ENCODE measurements at places on chromosomes 3 and 15.

DNA sequence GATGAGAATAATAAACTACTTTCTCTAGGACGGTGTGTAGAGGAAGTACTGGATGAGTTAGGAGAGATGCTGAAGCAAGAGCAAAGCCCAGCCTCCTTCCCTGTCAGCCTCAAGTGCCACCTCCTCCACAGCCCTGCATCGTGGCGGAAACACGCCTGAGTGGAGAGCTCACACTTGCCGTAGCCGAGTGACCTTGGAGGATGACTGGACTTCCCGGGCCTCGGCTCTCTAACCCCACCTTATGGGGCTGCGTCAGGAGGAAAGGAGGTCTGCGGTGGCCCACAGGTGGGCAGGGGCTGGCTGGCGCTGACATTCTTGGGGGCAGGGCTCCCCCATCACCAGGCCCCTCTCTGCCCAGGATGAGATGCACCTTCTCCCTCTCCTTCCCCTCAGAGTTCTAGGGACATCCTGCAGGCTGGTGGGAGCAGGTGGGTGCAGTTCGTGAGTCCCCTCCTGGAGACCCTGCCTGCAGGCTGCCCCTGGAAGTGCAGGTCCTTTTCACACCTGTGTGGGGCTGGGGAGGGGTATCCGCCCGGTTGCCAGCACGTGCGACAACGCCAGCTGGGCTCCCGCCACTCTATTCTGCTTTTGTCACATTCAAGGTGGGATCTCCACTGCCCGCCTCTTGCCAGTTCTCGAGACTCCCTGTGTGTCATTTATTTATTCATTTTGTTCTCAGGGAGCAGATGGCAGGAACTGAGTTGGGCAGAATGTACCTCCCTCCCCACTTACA is 175.2 kb downstream of the MEGF11 start:
- DNase-seq, result no peak

GRCh38 chr15:37289109-37289765 is 188.9 kb upstream of the MEIS2 start:
- no peak for DNase-seq

GRCh38 chr3:111303760-111304159 is 232.1 kb downstream of the NECTIN3 start:
- no peak for DNase-seq

GRCh38 chr3:79257791-79258190 is 510.0 kb downstream of the ROBO1 start:
- DNase-seq, result no peak

DNA sequence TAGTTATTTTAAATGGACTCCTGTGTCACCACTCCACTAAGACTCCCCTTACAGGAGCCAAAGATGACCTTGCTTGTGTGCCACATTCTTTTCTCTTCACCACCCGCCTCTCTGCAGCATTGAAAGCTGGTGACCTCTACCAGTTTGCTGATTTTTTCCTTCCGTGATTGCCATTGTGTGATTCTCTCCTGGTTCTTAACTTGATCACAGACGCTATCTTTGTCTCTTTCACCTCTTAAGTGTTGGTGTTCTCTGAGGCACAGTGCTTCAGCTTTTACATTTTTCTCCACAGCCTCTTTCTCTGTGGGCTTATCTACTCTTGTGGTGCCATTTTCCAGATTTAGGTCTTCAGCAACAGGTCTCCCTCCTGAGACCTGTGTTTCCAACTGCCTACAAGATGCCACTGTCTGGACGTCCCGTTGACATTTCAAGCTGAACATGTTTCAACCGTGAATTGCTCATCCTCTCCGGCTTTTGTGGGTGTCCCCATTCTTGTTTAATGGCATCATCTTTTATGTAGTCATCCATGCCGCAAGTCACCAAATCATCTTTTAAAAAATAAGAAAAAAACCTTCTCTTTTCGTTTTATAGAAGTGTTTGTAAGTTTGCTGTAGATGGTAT is 26.5 kb downstream of the IQGAP1 start:
- DNase-seq, result no peak

- no peak for DNase-seq
These were observed 112.0 kb downstream of the AKAP13 start for GRCh38 chr15:85492406-85492805.

DNA sequence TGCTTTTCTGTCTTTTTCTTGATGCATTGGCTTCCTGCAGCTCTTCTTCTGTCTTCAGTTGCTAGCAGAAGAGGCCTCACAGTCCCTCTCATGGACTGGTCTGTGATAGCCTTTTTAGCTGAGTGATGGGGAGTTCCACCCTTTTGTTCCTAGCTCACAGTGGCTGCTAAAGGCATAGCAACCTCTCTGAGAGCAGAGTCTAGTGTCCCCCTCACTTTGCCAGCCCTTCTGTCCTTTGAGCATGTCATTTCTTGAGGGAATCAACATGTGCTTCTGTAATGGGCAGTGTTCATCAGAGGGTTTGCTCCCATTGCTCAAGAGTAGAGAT is 44.4 kb downstream of the GAP43 start:
- no peak for DNase-seq

- DNase-seq, result no peak
These were observed 28.8 kb downstream of the TNK2 start for GRCh38 chr3:195879416-195880036.

- DNase-seq, result no peak
These were observed 16.3 kb downstream of the ITIH3 start for GRCh38 chr3:52810923-52811322.

DNA sequence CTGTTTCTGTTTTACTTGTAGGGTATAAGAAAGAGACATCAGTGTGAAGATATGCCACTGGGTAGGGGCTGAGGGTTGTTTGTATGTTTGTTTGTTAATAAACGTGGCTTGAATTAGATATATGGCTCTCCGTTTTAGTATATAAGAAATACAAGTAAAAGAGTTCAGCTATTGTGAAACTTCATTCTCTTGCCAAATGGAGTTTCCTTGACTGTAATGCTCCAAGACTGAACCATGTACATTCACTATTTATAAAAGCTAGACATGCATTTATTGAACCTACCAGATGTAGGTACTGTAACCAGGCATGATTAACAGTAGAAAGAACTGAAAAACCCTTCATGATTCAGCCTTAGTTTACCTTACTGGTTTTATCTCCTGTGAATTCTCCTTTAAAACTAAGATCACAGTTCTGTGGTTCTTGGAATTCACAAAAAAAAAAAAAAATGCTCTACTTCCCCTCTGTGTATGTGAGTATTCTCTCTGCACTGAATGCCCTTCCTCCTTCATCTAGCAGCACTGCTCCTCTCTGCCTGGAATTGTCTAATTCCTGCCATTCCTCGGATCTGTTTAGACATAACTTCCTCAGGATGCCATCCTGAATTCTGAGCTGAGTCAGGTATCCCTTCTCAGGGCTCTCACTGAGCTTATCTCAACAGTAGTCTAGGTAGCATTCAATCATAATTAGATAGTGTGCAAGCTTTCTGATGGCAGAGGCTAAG is 504.4 kb downstream of the FHIT start:
- DNase-seq, result no peak

- DNase-seq, result no peak
These were observed 23.8 kb downstream of the C3orf20 start for GRCh38 chr3:14698601-14699244.

GRCh38 chr3:61965770-61966131 is 404.4 kb downstream of the PTPRG start:
- DNase-seq, result no peak

DNA sequence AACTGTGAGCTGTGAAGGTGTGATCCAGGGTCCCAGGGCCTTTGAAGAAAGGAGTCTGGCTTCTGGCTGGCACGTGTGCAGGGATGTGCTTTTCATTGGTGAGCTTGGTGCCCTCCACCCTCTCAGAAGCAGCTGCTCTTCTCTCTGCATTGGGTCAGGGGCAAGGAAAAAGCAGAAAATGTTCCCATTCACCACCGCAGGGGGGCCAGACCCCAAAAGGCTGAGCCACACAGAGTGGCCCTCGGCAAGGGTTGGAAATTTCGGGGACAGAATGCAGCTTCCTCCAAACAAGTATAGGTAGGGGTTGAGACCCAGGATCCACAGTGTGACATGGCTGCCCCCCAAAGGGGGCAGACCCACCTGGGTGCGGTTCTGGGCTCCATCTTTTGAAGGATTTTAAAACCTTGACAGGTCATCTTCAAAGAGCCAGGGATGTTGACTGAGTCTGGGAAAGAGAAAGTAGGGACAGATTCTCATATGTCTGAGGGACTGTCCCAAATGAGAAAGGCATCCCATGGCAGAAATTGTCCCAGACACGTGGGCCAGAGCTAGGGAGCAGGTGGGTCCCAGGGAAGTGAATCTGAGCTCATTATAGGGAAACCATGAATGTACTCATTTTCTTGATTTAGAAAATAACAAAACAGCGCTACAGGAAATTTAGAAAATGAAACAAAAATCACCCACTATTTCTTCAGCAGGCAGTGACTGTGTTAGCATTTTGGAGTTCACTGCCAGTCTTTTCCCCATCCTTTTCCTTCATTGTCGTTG is 2.7 kb downstream of the CSK start:
- DNase-seq, result no peak

DNA sequence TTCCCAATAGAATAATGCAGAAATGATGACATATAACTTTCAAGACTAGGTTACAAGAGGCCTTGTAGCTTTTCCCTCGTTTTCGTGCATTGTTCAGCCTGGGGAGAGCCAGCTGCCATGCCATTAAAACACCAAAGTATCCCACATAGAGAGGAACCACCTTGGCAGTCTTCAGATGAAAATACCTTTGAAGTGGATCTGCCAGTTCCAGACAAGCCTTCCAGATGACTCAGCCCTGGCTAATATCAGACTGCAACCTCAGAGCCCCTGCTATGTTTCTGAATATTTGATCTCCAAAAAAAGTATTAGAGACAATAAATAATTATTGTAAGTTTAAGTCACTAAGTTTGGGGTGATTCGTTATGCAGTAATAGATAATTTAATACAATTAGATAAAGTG is 294.3 kb upstream of the GBE1 start:
- DNase-seq, result no peak

- no peak for DNase-seq
These were observed 11.9 kb downstream of the SPINT1 start for GRCh38 chr15:40855706-40856234.

- DNase-seq, result no peak
These were observed 53.4 kb downstream of the FOXB1 start for GRCh38 chr15:60057554-60057953.

GRCh38 chr15:52115598-52116427 is 3.2 kb upstream of the BCL2L10 start:
- DNase-seq, result no peak

- no peak for DNase-seq
These were observed 73.8 kb upstream of the ZBED2 start for GRCh38 chr3:111668888-111669488.

DNA sequence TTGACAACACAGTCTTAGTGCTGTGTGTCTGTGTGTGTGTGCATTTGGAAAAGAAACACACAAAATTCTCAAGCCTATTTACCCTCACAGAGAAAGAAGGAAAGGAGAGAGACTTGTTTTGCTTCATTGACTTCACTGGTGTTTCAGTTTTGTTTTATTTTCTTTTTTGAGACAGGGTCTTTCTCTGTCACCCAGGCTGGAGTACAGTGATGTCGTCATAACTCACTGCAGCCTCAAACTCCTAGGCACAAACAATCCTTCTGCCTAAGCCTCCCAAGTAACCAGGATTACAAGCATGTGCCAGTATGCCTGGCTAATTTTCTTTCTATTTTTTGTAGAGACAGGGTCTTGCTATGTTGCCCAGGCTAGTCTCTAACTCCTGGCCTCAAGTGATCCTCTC is 636.9 kb downstream of the TAFA4 start:
- no peak for DNase-seq

DNA sequence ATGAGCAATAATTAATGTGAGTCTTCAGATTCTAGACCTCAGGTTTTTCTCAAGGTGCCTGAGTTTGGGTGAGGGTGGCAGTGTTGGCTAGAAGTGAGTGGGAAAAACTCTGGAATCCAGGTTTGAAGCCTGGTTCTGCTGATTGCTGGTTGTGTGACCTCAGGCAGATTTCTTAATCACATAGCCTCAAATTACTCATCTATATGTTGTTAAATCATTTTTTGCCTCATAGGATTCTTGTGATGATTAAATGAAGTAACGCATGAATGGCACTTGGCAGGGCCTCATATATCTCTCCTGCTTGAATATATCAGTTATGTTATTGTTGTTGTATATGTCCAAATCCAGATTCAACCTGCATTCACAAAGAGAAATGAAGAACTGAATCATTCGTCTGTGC is 60.5 kb downstream of the NR2F2 start:
- DNase-seq, result no peak

GRCh38 chr3:37855363-37855970 is 6.2 kb upstream of the CTDSPL start:
- peak; percentile 66 for DNase-seq

DNA sequence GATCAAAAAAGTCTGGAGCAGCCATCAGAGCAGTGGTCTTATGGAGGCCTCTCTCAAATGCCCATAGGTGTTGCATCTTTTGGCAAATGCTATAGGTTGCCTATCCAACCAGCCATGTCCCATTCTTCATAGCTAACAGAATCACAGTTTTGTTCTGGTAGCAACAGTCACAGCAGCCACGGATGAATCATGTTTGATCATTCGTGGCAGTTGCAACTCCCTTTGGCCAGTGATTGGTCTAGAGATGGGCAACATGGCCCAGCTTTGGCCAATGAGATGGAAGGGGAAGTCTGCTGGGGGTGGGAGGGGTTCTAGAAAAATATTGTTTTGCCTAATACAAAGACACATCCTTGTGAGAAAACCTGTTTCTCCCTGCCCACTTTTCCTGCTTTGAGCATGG is 50.3 kb upstream of the PPP2R3A start:
- no peak for DNase-seq

- no peak for DNase-seq
These were observed 3.9 kb upstream of the RBSN start for GRCh38 chr3:15102836-15103235.

GRCh38 chr3:78204977-78205376 is 1165.1 kb downstream of the ROBO2 start:
- no peak for DNase-seq

- DNase-seq, result no peak
These were observed 52.5 kb downstream of the CLDN11 start for GRCh38 chr3:170471149-170471548.

GRCh38 chr3:45599984-45600650 is 5.6 kb downstream of the LIMD1 start:
- DNase-seq, result no peak

DNA sequence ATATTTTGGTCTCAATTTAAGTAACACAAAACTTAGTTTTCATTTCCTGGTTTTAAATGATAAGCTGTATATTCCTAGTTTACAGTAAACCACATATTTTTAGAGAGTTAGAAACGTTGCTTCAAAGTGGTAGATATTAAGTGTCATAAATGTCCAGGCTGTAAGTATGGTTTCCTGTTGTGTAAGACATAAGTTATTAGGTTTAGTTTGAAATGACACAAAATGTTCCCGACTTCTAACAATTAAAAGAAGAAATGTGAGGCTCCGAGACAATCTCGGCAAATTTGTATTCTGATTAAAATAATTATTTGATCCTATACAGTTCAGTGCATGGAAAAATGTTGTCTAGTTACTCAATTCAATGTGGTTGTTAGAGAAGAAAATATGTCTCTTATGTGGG is 387.3 kb downstream of the EPHA3 start:
- DNase-seq, result no peak

GRCh38 chr3:44146073-44146472 is 95.6 kb upstream of the TOPAZ1 start:
- DNase-seq, result no peak

All from stimulated activated CD4-positive, alpha-beta T cell treated with anti-CD3 and anti-CD28 coated beads, Interleukin-15, amount 100 ng/mL, for 1 hour (primary cell).